Stimulated activated CD8-positive, alpha-beta memory T cell treated with anti-CD3 and anti-CD28 coated beads, Interleukin-7, amount 100 ng/mL, for 4 hours (primary cell): ENCODE measurements at places on chromosomes 7 and 10.

DNA sequence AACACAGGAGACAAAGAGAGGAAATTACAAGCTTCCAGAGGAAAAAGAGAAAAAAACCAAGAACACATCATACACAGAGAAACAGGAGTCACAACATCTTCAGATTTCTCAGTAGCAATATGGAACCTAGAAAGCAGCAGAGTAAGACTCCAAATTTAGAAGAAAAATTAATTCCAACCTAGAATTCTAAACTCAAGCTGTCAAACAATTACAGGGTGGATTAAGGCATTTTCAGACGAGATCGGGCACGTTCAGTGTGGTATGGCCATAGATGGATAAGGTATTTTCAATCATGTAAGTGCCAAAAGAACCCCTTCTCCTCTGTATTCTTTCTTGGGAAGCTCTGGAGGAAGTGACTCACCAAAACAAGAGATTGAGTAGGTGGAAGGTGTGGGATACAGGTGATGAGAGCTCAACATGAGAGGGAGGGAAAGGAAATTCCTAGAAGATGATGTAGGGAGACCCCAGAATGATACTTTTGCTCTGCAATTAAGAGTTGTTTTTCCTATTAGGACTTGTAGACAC lies 51.6 kb downstream of the FAM204A start:
- DNase-seq: no peak

DNA sequence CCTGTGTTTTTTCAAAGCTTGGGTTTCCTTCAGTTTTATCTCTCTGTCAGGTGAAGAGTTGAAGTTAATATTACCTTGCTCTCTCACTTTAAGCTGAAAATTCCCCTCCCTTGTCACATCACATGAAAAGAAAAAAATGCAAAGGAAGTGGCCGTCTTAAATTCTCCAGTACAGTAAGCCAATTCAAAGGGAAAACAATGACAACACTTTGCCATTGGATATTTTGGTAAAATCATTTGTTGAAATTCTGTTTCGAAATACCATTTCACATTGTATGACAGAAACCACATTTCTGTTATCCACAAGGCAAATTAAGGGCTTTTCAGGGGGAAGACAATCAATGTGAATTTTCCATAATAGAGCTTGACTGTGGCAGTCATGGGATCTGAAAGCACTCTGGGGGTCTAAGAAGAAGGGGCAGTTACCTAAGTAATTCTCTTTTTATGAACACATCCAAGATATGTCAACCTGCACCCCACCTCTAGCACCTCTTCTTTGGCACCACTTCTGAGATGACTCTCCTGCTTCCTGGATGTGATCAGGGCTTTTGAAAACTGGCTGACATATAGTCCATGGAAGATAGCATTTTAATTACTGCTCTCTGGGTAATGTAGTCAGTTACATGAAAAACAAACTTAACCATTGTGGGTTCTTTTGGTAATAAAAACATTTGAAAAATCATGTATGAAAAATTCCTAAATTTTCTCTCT lies 63.8 kb downstream of the ENTPD1 start:
- DNase-seq: no peak

DNA sequence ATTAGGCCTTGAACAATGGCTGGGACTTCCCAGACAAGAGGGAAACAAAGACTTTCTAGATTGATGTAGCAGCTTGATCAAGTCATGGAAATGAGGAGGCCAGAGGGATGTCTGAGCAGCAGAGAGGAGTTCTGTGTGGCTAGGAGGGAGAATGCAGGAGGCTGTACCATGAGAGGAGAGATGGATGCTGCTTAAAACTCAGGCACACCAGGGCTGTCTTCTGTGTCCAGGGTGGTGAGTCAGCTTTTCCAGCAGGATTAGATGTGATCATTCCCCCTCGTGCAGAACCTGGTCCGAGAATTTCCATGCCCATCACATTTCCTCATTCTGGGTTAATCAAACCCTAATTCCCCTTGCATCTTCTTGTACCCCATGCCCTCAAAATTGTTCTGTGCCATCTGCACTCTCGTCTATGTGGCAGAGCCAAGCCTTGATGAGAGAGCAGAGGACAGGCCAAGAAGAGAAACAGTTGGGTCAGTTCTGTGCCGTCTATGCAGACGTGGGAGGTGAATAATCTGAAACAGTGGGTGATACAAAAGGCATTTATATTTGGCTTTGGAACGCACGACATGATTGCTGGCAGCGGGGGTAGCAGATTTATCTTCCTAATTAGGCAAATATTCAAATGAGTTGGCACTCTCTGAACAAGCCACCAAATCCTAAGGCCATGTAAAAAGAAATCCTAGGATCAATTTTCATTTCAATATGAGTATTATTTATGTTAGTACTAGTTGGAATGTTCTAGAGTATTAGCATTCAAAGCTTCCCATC lies 160.7 kb downstream of the TMEM178B start:
- no peak for DNase-seq

DNA sequence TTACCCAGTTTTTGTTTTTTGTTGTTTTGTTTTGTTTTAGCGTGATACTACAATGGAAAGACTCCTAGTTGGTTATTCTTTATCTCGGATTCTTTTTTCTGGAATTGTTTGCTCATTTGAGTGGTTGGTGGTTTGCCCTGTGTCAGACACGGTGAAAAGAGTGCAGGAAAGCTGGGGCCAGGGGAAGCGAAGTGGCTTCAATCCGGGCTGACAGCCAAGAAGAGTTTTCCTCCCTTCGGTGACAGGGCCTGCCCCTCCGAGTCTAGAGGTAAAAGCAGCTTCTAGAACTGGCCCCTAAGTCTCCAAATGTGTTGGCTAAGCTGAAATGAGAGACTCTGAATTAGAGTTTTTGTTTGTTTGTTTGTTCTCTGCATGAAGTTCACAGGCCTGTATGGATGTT lies 5.7 kb upstream of the AP5Z1 start:
- DNase-seq: no peak

DNA sequence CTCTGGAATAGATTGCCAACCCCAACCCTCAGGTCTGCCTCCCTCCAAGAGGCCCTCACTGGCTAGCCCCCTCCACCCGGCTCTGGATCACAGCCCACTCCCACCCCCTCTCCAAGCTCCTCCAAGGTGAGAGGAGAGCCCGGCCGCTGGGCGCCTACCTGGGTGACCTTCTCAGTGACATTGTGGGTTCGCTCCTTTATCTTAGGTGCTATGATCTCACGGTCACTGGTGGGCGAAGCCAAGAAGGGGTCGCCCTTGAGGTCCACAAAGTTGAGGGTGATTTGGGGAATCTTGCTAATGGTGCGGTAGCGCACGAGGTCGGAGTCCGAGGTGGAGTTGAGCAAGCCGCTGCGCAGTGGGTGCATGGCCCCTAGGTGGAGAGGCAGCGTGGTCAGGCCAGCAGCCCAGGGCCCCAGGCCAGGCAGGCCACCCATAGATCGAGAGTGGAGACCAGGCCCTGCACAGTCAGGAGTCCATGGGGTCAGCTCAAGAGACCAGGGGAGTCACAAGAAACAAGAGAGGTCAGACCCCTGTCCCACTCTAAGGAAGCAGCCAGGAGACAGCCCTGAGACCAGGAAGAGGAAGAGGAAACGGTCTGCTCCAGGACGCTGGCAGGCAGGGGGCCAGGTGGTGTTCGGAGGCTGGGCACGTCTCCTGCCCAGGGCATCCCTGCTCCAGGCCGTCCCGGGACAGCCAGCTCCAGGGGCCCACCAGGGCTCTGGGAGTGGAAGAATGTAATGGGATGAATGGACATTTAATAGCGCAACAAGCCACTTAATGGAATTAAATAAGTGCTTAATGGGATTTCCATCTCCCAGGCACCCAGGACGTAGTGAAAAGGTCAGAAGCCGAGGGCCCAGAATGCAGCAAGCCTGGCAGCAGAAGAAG lies 20.7 kb downstream of the KCNH2 start:
- DNase-seq: no peak

DNA sequence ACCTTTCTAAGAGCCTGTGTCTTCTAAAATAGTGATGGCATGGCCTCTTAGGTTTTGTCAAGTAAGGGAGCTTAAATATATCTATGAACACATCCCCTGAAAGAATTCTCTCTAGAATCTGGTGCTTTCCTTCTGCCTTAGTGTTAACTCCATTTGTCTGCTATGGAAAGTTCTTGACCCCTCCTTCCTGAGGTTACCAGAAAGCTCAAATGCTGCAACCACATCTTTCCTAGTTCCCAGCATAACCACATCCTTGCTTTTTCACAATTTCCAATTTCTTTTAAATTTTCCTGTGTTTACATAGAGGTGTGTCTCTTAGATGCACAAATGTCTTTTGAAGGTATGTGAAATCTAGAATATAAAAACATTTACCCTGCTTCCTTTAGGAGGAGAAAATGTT lies 16.4 kb upstream of the GSDME start:
- DNase-seq: no peak

- DNase-seq: no peak
These were observed 98.6 kb downstream of the ARID5B start for GRCh38 chr10:62000037-62000603.

- DNase-seq: no peak
These were observed 47.7 kb downstream of the VWC2 start for GRCh38 chr7:49821181-49821580.

- no peak for DNase-seq
These were observed at the start of gene GFRA1 for GRCh38 chr10:116272440-116273283. Gene GFRA1, minus strand, starts transcription at chr10:116273206. Its CDS starts 1,177 bp downstream, at chr10:116272029.

DNA sequence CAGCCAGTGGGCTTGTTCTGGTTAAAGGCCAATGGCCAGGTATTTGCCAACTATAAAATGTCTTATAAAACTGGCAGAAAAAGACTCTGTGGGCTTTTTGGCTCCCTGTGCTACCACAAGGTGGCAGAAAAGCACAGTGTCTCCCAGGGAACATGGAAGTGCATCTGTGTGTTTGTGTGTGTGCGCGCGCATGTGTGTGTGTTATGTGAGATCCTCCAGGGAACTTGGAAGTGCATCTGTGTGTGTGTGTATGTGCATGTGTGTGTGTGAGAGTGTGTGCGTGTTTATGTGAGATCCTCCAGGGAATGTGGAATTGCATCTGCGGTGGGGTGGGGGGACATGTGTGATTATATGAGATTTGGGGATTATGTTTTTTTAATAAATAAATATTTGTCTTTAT lies 30.2 kb upstream of the ABI1 start:
- DNase-seq: no peak

DNA sequence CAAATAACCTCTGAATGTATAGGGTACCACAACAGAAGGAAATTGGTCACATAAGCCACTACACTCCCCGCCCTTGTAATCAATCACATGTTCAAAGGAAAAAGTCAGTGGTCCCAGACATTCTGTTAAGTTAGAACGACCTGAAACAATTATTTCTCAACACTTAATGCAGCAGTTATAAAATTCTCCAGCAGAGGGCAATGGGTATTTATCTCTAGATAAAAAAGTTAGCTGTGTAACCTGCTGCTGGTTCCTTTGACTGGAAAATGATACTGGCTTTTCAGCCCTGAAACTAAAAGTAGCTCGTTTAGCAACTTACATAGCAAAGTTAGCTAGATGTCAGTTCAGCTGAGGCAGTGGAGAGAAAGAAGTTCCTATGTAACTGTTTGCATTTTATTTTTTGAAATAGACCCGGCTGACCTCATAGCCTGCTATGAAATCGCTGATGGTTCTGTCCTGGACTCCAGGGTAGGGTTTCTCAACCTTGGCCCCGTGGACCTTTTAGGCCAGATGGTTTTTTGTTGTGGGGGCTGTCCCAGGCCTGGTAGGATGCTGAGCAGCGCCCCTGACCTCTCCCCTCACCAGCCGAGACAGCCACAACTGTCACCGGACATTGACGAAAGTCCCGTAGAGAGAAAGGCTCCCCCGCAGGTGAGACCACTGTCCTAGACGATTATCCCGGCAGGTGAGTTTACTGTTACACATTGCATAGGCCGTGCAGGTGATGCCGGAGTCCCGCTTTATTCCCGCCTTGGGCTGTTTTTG lies 40.2 kb upstream of the PROSER2 start:
- no peak for DNase-seq

GRCh38 chr7:112869111-112869774 lies 79.0 kb upstream of the TMEM168 start:
- no peak for DNase-seq

DNA sequence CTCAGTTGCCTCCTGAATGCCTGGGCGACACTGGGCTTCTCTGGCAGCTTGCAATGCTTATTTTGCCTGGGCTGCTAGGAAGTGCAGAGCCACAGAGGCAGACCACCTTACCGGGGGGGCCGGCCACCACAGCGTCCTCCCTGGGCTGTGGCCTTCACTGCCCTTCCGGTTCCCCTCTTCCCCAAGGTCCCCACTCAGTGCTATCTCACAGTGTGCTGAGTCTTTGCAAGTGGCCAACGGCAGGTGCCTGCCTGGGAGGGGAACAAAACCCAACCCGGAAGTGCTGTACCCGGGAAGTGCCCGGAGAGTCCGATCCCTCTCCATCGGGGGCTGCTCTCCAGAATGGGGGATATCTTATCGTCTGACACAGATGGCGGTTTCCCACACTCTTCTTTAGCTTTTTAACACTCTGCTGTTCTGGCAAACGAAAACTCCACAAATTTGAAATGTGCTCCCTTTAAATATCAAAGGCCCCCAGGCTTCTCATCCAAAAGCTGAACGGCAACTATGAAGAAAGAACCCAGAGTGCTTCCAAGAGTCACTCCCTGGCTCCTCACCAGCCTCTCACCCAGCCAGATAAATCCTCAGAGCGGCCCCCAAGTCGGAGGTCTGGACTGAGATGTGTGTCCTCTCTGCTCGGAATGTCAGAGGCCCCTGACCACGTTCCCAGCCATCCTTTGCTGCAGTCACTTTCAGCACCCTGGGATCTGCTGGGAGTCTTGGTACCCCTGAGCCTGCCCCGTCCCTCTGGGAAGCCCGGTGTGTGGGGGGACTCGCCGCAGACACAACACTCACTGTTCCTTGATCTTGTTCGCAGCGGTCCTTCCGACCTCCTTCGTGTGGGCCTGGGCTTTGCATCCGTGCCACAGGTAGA lies 165.1 kb downstream of the SVIL start:
- no peak for DNase-seq

GRCh38 chr7:156673902-156674301 lies 33.3 kb downstream of the RNF32 start:
- DNase-seq: no peak

GRCh38 chr10:13871776-13872175 lies 285.0 kb downstream of the PRPF18 start:
- DNase-seq: no peak

DNA sequence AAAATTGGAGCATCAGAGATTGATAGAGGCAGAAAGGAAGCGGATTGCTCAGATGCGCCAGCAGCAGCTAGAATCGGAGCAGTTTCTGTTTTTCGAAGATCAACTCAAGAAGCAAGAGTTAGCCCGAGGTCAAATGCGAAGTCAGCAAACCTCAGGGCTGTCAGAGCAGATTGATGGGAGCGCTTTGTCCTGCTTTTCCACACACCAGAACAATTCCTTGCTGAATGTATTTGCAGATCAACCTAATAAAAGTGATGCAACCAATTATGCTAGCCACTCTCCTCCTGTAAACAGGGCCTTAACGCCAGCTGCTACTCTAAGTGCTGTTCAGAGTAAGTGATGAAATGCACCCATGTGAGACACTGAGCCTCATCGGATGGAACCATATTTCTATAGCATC lies 33.1 kb downstream of the STAMBPL1 start:
- no peak for DNase-seq
